Activated CD8-positive, alpha-beta T cell treated with anti-CD3 and anti-CD28 coated beads, Interleukin-2, amount 10 ng/mL, durations not matched to agents 7 days and 5 days (primary cell): ENCODE measurements at places on chromosomes 5 and 9. TPM values are rescaled to one million over a fixed set of nuclear protein-coding genes. Genes with fewer than 3 reads are reported as not detected.
A peak's percentile ranks its signal among the peaks of the same experiment; 100 is the strongest.

The VDAC1 gene
- 250 TPM for total RNA-seq

The IL13 gene
- 1.4 TPM for total RNA-seq

DNA sequence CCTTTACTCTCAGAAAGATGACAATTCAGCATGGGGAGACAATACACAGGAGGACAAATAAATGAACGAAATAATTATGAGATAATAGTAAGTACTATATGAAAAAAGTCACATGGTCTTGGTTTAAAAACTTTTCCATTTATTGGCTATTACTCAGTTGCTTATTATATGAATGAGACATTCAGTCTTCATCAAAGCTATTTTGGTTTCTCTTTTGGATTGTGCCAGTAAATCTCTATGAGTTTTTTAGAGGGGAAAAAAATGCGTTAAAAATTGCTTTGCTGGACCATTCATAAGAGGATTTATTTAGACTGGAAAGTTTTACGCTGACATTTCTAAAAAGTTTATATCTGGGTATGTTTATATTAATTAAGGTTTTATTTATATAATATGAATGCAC is 137.7 kb downstream of the AOPEP start:
- no peak for DNase-seq

The LRRC19 gene
- not detected for total RNA-seq

GRCh38 chr5:173581408-173582215 is 34.8 kb downstream of the BOD1 start:
- peak; percentile 59 for DNase-seq

DNA sequence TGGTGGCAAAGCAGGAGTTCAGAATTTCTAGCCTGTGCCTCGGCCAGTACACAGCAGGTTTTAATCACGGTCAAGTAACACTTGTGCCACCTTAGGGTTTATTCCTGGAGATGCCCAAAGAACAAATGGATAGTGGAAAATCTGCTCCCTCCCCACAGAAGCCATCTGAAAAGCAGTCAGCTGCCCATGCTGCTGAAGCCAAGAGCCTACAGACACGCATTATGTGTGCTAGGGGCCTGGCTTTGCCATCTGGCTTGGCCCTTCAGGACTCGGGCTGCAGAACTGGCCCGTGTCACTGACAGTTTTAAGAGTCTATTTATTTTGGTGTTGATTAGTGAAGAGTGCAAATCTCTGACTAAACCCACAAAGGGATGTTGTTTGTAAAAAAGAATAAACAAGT is 11.1 kb downstream of the ARSB start:
- no peak for DNase-seq

GRCh38 chr9:127912882-127913281 is 4.0 kb downstream of the ST6GALNAC4 start:
- no peak for DNase-seq

The WWC1 gene
- not detected for total RNA-seq

The LMX1B gene
- not detected for total RNA-seq

DNA sequence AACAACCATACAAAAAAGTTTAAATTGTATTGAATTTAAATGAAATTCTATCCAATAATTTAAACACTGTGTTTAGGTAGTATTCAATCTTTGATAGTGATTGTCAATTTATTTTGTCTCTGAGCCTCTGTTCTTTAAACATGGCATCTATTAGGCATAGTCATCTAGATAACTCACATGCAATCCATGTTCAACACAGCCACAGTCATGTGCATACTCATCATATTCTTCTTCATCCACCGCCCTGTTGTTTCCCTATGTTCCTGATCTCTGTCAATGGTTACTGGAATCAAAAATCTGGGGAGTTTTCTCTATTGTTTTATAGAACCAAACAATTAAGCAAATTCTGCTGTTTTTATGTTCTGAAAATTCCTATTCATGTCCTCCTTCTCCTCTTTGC is 521.1 kb upstream of the DAB2 start:
- DNase-seq: no peak

DNA sequence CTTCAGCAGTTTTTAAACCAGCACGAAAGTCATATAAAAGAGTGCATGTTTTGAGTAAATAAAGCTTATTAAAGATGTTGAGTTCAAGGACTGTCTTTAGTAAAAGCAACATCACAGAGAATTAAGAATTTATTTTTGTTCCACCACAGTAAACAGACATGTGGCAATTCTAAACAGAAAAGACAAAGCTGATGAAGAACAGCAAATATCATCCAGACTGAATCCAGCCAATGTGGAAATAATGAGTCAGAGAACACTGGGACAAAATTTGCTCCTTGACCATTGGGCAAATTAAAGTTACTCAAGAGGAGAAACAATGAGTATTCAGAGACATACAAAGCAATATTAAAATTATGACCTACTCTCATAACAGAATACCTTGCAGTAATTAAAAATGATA is 28.8 kb downstream of the OR2K2 start:
- no peak for DNase-seq

- DNase-seq: no peak
Observed at GRCh38 chr5:77645158-77645994, 6.9 kb upstream of the OTP start.

DNA sequence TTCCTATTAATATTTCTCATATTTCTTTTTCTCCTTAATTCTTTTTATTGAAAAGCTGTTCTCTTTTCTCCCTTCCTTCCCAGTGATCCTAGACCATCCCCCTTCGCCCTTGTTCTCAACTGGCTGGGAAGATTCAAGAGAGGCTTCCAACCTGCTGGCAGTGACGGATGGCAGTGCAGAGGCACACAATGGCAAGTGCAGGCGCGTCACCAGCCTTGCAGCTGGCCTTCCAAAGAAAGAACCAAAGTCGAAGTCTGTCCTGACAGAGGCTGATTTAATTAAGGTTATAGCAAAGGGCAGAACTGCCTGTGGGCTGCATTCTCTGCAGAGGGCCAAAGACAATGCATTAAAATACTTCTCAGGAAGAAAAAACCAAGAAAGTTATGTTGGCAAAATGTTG is 7.4 kb downstream of the CEMIP2 start:
- no peak for DNase-seq

DNA sequence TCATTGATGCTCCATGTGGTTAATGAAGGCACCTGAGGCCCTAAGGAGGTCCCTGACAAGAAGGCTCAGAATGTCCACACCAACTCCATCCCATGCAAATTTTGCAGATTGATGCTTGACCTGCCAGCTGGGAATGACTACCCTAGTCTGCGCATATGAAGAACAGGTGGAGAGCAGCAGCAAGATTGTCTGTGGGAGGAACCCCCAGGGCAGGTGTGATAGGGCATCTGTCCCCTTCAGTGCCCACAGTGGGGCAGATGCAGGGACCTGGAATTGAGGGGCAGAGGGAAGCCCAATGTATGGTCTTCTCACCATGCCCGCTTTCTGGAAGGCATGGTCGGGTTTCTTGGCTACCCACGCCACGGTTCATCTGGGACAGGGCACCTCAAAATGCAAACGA is 79.6 kb downstream of the MACROH2A1 start:
- no peak for DNase-seq

GRCh38 chr9:15622318-15622971 is 69.6 kb downstream of the CCDC171 start:
- DNase-seq: no peak

DNA sequence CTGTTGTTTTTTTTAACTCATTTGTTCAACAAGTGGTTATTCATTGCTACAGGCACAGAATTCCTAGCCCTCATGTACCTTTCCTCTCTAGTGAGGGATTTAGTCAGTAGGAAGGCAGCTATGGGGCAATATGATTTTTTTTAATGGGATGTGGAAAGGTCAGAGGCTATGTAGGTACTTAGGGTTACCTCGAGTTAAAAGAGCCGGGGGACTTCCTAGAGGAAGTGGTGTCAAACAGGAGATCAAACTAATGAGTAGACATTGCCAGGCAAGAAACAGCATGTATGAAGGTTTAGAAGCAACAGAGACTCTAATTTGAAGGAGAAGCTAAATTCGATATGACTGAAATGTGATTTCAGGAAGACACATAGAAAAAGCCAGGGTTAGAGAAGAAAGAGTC is 50.7 kb downstream of the ITGA2 start:
- no peak for DNase-seq

DNA sequence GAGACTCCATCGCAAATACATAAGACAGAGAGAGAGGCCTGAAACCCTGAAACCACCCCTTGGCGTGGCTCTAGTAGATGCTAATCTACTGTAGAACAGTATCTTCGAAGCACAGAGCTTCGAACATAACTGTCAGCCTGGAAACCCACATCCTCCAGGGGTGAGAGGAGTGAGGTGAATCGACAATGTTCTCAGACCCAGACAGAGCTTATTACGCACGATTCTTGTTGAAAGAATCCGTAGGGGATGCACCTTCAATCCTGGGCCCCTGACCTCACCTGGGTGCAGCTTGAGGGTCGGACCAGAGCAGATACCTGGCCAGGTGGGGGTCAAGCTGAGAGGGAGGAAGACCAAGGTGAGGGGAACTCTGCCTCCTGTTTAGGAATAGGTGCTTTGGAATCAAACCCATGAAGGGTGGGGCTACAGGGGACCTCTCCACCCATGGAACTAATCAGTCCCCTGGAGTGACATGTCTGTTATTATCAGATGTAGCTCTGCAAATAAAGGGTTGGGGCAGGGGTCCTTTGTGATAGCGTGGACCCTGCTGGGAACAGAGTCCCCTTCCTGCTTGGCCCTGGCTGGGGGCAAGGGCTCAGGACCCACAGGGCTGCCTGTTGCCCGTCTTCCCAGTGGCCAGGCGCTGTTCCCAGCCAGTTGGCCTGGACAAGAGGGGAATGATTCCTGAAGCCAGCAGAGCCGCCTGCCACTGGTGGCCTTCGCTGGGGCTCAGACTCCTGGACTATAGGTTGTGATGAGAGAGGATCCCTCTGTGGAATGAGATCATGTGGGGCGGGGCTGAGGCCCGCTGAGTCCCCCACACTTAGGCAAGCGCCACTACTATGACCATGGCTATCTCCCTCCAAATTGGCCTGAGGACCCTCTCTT is 41.2 kb downstream of the DBH start:
- peak; percentile 86 for DNase-seq

The PTGS1 gene
- 0.37 TPM for total RNA-seq

DNA sequence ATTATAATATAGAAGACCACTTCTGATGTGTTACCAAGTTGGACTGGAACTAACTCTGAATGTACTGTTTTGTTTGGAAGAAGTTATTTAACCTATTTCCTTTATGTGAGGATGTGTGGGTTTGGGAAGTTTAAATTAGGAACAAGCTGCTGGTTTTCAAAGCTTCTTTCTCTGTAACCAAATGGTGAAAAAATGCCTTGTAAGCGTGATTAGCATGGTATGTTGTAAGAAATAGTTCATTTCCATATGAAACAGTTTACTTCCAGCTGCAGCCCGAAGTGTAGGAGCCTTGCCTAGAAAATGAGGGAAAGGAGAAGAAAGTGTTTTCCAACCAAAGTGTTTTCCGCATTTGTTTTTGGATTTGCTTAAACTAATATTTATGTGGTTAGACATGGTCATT is 36.0 kb downstream of the TTC1 start:
- DNase-seq: no peak

GRCh38 chr9:4604678-4605095 is 57.4 kb upstream of the PLPP6 start:
- DNase-seq: peak; percentile 84
